ENCODE measurements at places on chromosomes 1 and 21. TPM values are rescaled to one million over a fixed set of nuclear protein-coding genes. Genes with fewer than 3 reads are reported as not detected.
A peak's percentile ranks its signal among the peaks of the same experiment; 100 is the strongest.

GRCh38 chr1:214285610-214286440 lies 4.9 kb downstream of the SMYD2 start:
- no peak overlapping the region for H3K4me3 ChIP-seq
- H3K36me3 ChIP-seq: peaks cover 3% of the 10 kb centered on the region
- DNase-seq: no peak

- no peaks in the 10 kb centered on the region for H3K27me3 ChIP-seq
- no peak overlapping the region for H3K27ac ChIP-seq
- DNase-seq: no peak
- no peaks in the 10 kb centered on the region for H3K36me3 ChIP-seq
These were observed 1.7 kb upstream of the SPRR2B start for GRCh38 chr1:153072806-153073726.

GRCh38 chr1:8844501-8845006 lies 27.1 kb upstream of the RERE start:
- no peak overlapping the region for H3K4me3 ChIP-seq
- DNase-seq: peak; percentile 55
- no peaks in the 10 kb centered on the region for H3K4me1 ChIP-seq
- no peaks in the 10 kb centered on the region for H3K36me3 ChIP-seq
- H3K27me3 ChIP-seq: no peaks in the 10 kb centered on the region

DNA sequence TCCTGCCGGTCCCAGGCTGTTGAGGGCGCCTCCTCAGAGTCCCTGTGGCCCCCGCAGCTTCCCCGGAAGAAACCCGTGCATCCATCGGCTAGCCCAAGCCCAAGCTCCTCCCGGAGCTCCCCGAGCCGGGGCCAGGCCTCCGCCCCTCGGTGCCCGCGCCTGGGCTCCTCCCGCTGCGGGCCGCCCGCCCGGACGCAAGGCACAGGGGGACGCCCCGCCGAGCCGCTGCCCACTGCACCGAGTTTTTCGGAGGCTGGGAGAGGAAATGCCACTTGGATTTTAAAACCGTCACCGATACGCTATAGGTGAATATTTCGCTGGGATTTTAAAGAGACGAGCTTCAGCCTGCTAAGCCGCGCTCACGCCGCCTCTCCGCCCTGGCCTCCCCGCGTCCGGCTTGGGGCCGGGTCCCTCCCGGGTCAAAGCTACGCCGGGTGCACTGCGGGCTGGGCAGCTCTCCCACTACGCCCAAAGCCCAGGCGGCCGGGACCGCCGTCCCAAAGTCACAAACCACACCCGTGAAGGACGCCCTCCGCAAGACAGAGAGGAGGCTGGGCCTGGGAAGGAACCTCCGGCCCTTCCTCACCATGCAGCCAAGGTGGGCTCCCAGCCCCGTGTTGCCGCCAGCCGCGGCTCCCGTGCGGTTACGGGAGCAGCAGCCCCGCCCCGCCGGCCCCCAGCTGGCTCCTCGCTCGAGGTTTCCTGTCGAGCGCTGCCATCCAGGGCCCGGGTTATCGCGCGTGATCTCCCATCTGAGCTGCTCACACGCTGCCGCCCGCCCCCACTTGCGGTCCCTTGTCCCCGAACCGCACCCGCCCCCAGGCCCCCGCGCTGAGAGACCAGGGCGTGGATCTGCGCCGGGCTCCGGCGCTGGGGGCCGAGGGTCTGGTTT lies 63.2 kb downstream of the CD247 start:
- H3K36me3 ChIP-seq: no peaks in the 10 kb centered on the region
- H3K27ac ChIP-seq: peak overlapping the region; percentile 92
- no peaks in the 10 kb centered on the region for H3K4me1 ChIP-seq
- peak overlapping the region; percentile 55 for H3K4me3 ChIP-seq

DNA sequence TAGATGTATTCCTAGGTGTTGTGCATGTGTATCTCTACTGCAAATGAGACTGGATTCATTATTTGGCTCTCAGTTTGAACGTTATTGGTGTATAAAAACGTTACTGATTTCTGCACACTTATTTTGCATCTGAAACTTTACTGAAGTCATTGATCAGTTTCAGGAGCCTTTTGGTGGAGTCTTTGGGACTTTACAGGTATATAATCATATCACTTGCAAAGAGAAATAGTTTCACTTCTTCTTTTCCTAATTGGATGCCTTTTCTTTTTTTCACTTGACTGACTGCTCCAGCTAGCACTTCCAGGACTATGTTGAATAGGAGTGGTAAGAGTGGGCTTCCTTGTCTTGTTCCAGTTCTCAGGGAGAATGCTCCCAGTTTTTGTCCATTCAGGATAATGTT lies 252.2 kb downstream of the SMYD3 start:
- H3K27ac ChIP-seq: no peak overlapping the region
- no peak for DNase-seq
- no peaks in the 10 kb centered on the region for H3K27me3 ChIP-seq
- H3K4me3 ChIP-seq: no peak overlapping the region

BTBD19 gene
- total RNA-seq: 5.7 TPM

RGSL1 gene
- total RNA-seq: not detected

DNA sequence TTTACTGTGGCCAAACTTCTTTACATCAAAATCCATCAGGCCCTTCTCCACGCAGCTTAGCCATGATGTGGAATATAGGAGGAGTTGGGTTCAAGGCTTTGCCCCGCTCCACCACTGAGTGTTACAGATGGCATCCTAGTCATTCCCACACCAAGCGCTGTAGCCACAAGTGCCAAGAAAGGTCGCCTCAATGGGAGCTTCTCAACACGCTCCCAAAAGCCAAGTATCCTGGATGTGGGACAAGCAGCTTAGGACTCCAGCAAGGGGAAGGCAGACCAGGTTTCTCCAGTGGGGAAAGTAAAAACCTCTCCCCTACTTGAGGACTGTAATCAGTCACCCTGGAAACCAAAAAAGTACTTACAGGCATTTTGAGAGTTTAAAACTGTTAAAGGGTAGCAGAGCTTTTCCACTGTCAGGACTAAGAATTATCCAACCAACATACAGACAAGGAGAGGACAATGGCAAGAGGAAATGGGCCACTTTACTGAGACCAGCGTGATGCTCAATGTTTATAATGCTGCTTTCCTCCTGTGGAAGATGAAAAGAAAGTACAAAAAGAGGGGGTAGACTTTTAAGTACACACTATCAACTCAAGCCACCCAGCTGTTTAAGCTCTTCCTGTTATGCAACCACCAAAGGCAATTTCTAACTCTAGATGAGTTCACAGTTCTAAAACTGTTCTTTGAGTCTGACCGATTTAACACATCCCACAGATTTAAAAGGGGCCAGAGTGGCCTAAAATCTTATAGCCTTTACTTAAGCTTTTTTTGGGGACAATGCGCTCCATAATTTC lies 120.7 kb upstream of the KRTAP19-8 start:
- no peaks in the 10 kb centered on the region for H3K36me3 ChIP-seq
- no peak for DNase-seq
- peaks cover 6% of the 10 kb centered on the region for H3K4me1 ChIP-seq
- no peak overlapping the region for H3K27ac ChIP-seq
- H3K27me3 ChIP-seq: peaks cover 7% of the 10 kb centered on the region

DNA sequence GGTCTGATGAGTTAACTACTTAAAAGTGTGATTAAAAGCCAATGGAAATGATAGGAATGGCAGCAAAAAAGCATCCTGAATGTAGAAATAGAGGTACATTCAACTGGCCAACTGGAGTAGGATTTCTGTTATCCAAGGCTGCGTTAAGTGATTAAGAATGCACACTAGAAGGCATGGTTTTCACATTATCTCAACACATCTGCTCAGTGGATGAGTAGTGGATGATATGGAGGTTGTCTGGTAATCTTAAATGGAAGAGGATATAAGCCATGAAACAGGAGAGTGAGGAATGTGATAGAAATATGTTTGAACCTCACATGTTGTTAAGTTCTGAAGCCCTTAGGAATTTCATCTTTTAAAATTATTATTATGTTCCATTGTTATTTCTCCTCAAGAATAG lies 839.9 kb downstream of the USP25 start:
- no peaks in the 10 kb centered on the region for H3K36me3 ChIP-seq
- H3K4me1 ChIP-seq: no peaks in the 10 kb centered on the region
- H3K27me3 ChIP-seq: no peaks in the 10 kb centered on the region

GRCh38 chr1:40966417-40966816 lies 13.1 kb upstream of the CTPS1 start:
- H3K27ac ChIP-seq: no peak overlapping the region
- H3K4me1 ChIP-seq: no peaks in the 10 kb centered on the region
- H3K27me3 ChIP-seq: no peaks in the 10 kb centered on the region

DCST1 gene
- total RNA-seq: not detected

DNA sequence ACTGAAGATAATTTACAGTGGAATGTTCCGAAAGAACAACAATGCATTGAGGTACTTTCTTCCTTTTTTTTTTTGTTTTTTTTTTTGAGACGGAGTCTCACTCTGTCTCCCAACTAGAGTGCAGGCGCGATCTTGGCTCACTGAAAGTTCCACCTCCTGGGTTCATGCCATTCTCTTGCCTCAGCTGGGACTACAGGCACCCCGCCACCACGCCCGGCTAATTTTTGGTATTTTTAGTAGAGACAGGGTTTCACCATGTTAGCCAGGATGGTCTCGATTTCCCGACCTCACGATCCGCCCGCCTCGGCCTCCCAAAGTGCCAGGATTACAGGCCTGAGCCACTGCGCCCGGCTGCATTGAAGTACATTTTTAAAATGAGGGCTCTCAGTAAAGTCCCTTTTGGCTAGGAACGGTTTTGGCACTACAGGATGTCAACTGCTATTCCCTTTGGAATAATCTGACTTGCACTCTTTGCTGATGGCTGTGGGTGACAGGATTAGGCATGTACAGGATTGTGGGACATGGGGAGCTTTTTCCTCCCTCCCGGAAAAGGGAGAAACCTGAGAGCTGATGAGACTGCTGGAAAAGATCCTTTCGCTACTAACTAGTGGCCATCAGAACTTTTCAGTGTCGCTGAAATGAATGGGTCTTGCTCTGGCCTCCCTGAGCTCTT lies 56.9 kb upstream of the EDEM3 start:
- no peak for DNase-seq
- H3K4me1 ChIP-seq: peaks cover 20% of the 10 kb centered on the region
- no peaks in the 10 kb centered on the region for H3K27me3 ChIP-seq
- peak overlapping the region; percentile 23 for H3K27ac ChIP-seq
- H3K36me3 ChIP-seq: peaks cover 8% of the 10 kb centered on the region
- H3K4me3 ChIP-seq: no peak overlapping the region

CYYR1 gene
- 12.1 TPM for total RNA-seq

- no peak overlapping the region for H3K27ac ChIP-seq
- H3K4me1 ChIP-seq: no peaks in the 10 kb centered on the region
- DNase-seq: no peak
- no peaks in the 10 kb centered on the region for H3K27me3 ChIP-seq
- no peak overlapping the region for H3K4me3 ChIP-seq
These were observed 226.1 kb downstream of the KCTD3 start for GRCh38 chr1:215793180-215793579.

DNA sequence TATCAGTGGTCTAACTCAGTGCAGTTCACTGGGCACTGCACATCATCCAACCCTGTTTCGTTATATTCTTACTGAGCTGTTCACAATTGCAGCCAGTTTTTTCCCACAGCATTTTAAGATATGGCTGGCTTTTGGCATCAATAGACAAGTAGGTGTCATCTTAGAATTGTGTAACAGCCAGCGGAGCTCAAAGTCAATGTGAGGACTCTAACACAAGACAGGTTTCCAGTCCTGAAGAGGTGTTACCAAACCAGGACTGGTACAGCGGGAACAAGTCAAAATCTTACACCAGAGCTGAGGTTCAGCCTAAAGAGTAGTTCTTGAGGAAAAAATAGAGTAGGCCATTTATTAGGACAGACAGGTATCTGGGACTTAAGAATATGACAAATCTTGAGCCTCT lies 313.3 kb downstream of the SEC16B start:
- no peaks in the 10 kb centered on the region for H3K27me3 ChIP-seq
- H3K4me1 ChIP-seq: no peaks in the 10 kb centered on the region
- H3K27ac ChIP-seq: no peak overlapping the region
- no peak for DNase-seq

DNA sequence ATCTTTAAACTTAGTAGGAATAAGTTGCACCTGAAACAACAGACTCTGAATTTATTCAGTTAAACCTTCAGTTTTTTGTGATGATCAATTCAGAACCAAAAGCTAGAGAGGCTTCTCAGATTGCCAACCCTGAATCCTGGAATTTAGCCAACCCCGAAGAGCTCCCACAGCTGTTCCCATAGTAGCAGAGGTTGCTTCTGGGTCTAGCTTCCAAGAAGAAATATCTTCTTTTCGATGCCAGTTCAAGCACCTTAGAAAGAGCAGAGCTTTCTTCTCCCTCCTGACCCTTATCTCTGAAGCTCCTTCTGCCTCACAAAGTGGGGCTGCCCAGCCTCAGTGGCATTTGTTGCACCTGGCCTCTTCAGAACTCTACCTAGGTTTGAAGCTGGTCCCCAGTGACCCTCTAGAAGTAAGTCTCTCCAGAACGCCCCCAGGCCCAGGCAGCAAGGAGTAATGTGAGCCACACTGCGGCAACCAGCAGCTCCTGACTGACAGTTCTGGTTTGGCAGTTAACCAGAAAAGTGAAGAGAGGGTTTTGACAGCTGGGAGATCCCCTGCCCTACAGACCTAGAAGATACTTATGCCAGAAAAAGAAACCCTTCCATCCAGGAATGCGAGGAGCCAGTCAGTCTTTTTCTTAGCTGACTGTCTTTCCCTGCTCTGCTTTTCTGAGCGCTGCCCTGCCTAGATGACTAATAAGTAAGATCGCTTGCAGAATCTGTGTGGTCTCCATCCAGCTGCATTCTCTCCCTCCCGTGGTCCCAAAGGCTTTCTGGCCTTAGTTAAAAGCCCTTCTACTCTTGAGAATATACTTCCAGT lies 165.9 kb downstream of the ADGRL4 start:
- no peaks in the 10 kb centered on the region for H3K36me3 ChIP-seq
- H3K4me3 ChIP-seq: no peak overlapping the region
- H3K27ac ChIP-seq: no peak overlapping the region
- peak; percentile 22 for DNase-seq

DNA sequence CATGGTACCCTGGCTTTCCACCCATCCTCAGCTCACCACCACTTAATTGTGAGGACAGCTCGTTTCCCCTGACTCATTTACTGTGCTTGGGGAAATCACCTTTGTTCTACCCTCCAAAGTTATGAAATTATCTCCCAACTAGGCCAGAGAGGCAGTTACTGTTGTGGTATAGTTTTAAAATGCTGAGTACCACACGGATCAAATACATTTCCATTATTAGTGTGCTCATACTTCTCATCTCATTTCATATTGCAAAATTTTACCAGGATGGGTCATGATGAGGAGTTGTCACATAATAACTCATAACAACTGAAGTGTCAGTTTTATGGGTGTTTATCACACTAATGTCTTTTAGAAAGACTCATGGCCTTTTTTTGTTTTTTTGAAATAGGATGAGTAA lies 9.2 kb upstream of the OR2B11 start:
- DNase-seq: no peak
- H3K27ac ChIP-seq: no peak overlapping the region
- no peaks in the 10 kb centered on the region for H3K36me3 ChIP-seq
- no peaks in the 10 kb centered on the region for H3K27me3 ChIP-seq

NEGR1 gene
- total RNA-seq: 6.8 TPM

DNA sequence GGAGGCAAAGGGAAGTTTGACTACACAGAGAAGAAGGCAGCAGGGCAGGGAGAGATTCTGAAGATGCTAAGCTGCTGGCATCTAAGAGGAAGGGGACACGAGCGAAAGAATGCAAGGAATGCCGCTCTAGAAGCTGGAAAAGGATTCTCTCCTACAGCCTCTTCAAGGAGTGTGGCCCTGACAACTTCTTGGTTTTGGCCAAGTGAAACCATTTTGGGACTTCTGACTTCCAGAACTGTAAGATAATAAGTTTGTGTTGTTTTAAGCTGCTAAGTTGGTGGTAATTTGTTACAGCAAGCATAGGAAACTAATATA lies 28.5 kb downstream of the MGST3 start:
- peaks cover 59% of the 10 kb centered on the region for H3K36me3 ChIP-seq
- no peak overlapping the region for H3K27ac ChIP-seq
- H3K27me3 ChIP-seq: no peaks in the 10 kb centered on the region
- H3K4me3 ChIP-seq: no peak overlapping the region
- peaks cover 6% of the 10 kb centered on the region for H3K4me1 ChIP-seq

FMO1 gene
- total RNA-seq: 0.58 TPM

LCE1A gene
- total RNA-seq: not detected
